Right cardiac atrium (tissue), 5 donors: ENCODE measurements at places on chromosomes 2 and 18. TPM values are rescaled to one million over a fixed set of nuclear protein-coding genes. Genes with fewer than 3 reads are reported as not detected.

- no peak for DNase-seq
Measured at GRCh38 chr2:38099099-38100028, 23.4 kb upstream of the CYP1B1 start.

GRCh38 chr2:8132879-8133278 is 549.0 kb upstream of the ID2 start:
- DNase-seq, result no peak

EGR4 gene
- not detected for total RNA-seq

- no peak for DNase-seq
Measured at GRCh38 chr2:147488472-147488871, 356.4 kb upstream of the ACVR2A start.

DNA sequence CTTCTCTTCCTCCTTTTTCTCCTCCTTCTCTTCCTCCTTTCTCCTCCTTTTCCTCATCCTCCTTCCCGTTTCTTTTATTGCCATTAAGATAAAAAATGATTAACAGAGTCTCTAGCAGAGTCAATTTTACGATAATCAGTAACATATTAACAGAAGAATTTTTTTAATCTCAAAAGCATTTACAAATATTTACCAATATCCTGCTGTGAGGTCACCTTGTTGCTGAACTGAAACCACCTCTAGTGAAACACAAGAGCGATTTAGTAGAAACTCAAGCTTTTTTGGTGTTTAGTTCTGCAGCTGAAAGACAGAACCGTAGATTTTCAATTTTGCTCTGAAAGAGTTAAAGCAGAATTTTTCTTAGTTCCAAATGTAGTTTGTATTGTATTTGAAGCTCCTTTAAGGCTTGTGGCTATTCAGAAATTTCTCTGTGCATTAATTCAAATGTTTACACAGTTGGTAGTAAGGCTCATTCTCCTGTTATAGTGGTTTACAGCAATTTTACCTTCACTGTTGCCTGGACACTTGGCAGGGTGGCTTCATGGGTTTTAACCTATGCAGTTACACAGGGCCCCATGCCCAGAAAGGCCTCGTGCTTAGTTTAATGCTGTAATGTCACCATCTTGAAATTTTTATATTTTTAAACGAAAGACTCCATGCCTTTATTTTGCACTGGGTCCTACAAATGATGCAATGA is 1106.6 kb upstream of the FAM98A start:
- no peak for DNase-seq

DNA sequence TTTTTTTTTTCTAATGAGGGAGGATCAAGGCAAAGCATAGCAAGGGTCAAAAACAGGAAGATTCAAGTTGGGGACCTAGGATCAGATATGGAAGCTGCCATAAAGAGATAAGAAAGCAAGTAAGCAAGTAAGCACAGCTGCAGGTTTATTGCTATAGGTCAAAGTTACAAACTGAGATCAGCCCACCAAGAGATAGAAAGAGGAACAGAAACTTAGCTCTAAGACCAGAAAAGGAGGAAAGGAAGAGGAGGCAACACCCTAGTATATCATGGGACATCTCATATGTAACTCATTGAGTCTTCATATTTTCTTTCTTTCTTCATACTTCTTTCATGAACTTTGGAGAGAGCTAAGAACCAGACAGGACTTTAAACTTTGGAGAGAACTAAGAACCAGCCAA is 295.9 kb upstream of the CRIM1 start:
- no peak for DNase-seq

DNAH7 gene
- 0.67 TPM for total RNA-seq

DNA sequence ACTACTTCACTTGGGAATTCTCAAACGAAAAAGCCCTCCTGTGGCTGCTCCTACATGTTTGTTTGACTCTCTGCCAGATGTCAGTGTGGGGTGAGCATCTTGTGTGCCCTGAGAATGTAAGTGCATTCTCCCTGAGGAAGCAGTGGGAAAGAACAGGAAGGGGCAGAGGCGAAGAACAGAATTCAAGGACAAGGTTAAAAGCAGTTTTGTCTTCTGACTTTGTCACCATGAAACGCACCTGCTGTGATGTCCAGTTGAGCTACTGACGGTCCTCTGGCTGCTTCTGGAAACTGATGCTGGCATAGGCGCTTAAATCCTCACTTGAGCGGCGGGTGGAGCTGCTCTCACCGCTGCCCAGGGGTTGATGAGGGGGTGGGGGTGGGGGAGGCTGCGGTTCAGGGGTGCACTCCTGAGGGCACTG is 4.9 kb downstream of the IRS1 start:
- peak; percentile 55 for DNase-seq

DNA sequence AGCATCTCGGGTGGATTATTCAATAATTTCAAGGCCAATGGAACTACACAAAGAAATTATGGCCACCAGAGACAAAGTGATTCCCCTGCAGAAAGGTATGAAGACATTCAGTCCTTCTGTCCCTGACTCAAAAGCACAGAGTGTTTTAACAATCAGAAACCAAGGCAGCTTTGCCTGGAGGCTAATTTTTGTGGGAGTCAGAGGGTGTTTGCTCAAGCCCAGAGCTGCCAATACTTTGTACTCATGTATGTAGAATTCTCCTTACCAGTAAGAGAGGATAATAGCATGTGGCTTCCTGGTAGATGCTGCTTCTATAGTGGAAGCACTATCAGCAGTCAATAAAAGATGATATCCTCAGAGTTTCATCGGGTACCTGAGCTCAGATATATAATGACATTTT is 178.4 kb downstream of the KCNE4 start:
- DNase-seq, result no peak

- no peak for DNase-seq
Measured at GRCh38 chr2:317501-318424, 29.9 kb upstream of the ALKAL2 start.

GRCh38 chr18:38576349-38576748 is 1010.8 kb upstream of the CELF4 start:
- DNase-seq, result no peak

GRCh38 chr18:68699043-68699442 is 15.9 kb downstream of the TMX3 start:
- DNase-seq, result no peak

LINC00305 gene
- not detected for total RNA-seq

DNA sequence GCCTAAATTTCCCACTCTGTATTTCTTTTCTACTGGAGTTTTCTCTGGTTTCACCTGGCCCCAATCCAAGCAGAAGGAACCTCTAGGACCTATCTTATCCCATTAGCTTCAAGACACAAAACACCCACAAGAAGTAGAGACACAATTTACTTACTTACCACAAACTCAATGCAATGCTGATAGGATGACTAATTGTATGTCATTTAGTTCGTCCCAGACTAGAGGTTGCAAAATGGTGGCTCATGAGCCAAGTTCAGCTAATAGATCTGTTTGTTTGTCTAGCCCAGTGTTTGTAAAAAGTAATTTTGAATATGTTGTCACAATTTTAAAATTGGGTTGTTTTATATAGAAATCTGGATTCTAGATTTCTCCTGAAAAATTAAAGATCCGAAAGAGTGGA is 34.7 kb upstream of the ZSWIM2 start:
- DNase-seq, result no peak

ERICH2 gene
- 2.9 TPM for total RNA-seq

DNA sequence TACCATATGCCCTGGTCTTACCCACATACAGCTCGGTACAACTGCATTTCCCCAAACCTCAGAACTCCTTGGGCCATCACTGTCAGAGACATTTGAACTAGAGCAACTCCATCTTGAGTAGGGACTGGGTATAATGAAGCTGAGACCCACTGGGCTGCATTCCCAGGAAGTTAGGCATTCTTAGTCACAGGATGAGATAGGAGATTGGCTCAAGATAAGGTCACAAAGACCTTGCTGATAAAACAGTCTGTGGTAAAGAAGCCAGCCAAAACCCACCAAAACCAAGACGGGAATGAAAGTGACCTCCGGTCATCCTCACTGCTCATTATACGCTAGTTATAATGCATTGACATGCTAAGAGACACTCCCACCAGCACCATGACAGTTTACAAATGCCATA is 131.3 kb downstream of the PIK3C3 start:
- no peak for DNase-seq

CFAP65 gene
- not detected for total RNA-seq

SLC23A3 gene
- total RNA-seq, result 0.57 TPM

INHA gene
- total RNA-seq, result 16.7 TPM

- DNase-seq, result no peak
Measured at GRCh38 chr2:10329880-10330699, 27.4 kb downstream of the HPCAL1 start.
